ENCODE measurements at places on chromosomes 12 and 14.
A peak's percentile ranks its signal among the peaks of the same experiment; 100 is the strongest.

- DNase-seq, result peak; percentile 92
Measured at GRCh38 chr14:76152333-76152681, 585 bp downstream of the GPATCH2L start.

DNA sequence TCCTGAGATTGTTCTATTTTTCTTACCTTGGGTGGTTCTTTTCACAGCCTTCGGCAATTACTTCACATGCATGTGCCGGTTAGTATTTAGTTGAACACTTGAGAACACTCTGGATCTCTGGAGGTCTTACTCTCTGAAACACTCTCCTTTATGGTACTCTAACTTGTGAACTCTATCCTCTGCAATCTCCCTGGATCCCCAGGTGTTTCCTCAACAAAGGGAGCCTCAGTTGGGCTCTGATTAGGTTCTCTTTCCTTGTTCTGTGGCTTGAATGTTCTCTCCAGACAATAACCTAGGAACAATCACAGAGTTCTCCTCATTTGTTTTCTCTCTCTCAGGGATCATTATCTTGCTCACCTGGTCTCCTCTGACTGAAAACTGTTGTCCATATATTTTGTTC, 40.5 kb upstream of the ABCD2 start:
- DNase-seq, result no peak

- no peak for DNase-seq
Measured at GRCh38 chr12:51225234-51225633, 7.4 kb upstream of the POU6F1 start.

GRCh38 chr14:50242566-50243310, 11.4 kb upstream of the SOS2 start:
- DNase-seq, result no peak

- DNase-seq, result no peak
Measured at GRCh38 chr12:125538401-125539199, 473.4 kb downstream of the AACS start.

DNA sequence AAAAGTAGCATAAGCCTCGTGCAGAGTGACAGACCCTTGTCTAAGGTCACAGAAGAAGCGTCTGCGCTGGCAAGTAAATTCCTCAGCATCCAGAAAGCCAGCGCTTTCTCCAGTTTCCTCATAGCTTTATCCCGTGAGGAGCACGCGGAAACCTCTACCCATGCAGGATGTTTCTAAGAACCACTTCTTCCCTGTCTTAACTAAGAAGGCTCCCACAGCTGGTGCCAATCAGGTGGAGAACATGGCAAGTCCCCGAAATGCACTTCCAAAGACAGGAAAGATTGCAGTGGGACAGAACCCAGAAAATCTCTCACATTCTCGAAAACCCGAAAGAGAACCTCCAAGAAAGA, 968 bp upstream of the ARID4A start:
- peak; percentile 90 for DNase-seq

DNA sequence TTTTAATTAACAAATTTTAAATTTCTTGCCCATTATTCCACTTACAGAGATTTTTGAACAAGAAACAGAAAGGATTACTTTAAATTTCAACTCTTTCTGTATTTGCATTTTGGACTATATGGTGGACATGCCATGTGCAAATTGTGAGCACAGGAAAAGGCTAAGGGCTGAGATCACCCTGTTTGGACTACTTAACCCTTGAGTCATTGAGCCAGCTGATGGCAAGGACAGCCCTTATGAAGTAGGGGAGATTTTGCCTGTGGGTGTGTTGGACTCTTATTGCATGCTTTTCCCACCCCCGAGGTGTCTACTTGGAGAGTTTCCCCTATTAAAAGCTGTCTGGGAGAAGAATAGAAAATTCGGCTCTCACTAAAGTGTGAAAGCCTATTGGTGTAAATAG, 17.2 kb downstream of the DERA start:
- DNase-seq, result peak; percentile 43

GRCh38 chr12:108310489-108310888, 28.6 kb downstream of the CMKLR1 start:
- no peak for DNase-seq

DNA sequence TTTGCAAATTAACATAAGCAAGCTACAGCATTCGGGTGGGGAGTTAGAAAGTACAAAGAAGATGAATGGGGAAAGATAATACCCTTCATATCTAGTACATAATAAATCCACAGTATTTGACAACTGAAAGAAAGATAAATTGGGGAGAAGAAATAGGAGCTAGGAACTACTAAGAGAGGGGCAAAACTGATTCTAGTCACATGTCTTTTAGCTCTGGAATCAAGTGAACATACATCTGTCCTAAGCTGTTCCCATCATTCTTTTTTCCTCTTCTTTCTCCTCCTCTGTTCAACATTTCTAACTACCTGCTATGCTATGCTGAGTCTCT, 15.3 kb upstream of the APOF start:
- no peak for DNase-seq

DNA sequence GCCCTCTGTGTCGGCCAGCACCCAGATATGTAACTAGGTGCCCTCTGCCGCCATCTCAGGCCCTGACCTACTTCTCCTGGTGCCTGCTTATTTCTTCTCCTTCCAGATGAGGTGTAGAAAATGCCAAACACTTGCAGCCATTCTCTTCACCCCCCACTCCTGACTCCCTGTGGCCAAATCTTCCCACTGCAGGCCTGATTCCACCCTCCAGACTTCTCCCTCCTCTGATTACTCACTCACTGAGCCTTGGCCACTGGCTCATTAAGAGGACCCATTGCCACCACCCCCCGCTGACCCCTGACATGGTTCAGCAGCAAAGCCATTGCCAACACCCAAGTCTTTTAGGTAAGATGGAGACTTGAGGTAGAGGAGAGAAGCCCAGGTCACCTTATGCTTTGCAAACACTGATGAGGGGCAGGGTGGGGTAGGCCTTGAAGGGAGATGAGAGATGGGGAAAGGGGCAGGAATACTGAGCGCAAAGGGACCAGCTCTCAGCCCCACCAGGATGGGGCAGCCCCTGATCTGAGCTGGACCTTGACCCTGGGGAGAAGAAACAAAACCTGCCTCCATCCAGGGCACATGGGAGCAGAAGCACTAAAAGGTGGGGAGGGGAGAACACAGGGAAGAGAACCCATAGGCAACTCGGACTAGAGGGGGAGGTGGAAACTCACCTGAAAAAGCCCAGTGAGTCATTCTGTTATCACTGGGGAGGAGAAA, 25.1 kb upstream of the ANO2 start:
- DNase-seq, result no peak

- DNase-seq, result peak; percentile 92
Measured at GRCh38 chr12:124814741-124815613, 48.7 kb downstream of the SCARB1 start.

DNA sequence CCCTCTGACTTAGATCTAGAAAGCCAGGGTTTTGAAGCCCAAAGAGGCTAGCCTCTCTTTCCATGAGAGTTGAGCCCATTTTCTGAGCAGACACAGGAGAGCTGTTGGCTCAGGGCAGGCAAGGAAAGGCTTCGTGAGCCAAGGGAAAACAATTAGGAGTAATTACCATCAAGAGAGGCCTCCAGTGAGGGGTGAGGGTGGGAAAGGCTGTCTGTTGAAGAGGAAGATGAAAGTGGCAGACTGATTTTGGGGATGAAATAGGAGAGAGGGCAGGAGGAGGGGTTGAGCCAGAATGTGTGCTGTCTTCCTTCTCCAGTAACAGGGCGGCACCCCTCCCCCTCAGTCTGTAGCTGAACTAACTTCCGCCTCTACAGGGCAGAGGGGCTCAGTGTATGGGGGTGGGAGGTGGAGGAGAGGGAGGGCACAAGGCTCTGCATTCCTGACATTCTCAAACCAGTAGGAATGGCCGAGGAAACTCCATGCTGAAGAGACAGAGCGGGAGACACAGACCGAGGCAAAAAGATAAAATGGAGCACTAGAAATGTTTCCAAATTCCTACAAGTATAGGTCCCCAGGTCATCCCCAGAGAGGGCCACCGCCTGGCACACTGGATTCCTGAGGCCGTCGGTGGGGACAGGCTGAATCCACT, 33.1 kb upstream of the COL2A1 start:
- DNase-seq, result no peak

DNA sequence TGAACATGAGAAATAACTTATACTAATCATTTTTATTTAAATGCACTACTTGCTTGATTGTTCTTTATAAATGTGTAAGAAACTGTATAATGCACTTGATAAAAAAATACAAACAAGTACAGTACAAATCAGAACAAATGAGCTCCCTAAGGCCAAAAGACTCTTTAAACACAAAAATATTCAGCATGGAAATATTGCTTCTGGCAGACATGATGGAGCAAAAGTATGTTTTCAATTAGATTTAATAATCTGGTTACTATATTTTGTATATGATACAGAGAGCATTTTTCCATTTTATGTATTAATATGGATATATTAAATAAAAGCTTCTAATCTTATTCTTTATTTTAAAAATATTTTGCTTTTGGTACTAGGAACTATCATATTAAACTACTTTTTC, 800.2 kb upstream of the LRFN5 start:
- DNase-seq, result no peak

DNA sequence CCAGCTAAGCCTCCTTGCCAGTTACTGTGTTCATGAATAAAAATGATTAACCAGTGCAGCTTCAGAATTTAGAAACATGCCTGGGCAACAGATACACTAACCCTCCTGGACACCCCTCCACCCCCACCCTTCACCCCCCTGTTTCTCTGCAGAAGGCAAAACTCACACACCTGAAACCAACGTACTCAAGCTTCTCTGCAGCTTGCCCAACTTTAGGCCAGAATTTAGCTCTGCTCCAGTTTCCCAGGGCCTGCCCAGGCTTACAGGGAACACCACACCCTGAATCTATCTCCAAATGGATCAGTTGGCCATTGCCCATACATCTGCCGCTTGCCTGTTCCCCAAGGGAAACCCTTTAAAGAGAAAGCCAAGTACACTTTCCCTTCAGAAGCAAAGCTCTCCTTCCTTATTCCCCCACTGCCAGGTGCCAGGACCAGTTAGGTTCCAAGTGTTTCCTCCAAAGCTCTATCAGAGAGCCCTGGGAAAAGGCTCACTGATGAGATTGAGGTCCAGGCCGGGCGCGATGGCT, 1.8 kb upstream of the SPPL3 start:
- no peak for DNase-seq

DNA sequence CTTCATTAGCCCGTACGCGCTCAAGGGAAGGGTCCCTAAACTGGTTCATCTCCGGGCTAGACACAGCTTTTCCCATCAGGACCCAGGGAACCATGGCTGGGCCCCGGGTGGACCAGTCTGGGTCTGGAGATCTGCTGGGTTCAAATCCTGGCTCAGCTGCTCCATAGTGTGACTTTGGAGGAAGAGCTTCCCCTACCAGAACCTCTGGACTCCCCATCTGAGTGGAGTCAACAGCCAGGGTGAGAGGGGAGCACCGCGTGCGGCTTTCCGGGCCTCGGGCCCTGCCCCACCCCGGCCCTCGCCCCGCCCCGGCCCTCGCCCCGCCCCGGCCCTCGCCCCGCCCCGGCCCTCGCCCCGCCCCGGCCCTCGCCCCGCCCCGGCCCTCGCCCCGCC, 41.2 kb downstream of the BEGAIN start:
- DNase-seq, result peak; percentile 20

GRCh38 chr14:104723651-104724406, at the start of gene ADSS1:
TSS of gene ADSS1 (plus strand) at chr14:104724229. CDS start at chr14:104724271, 42 bp downstream.
- DNase-seq, result peak; percentile 38

GRCh38 chr14:35404449-35405303, at the start of gene NFKBIA:
TSS of gene NFKBIA (minus strand) at chr14:35404749. CDS start at chr14:35404644, 105 bp downstream.
- DNase-seq, result peak; percentile 97

- no peak for DNase-seq
Measured at GRCh38 chr12:39692258-39692853, 72.8 kb upstream of the ABCD2 start.

DNA sequence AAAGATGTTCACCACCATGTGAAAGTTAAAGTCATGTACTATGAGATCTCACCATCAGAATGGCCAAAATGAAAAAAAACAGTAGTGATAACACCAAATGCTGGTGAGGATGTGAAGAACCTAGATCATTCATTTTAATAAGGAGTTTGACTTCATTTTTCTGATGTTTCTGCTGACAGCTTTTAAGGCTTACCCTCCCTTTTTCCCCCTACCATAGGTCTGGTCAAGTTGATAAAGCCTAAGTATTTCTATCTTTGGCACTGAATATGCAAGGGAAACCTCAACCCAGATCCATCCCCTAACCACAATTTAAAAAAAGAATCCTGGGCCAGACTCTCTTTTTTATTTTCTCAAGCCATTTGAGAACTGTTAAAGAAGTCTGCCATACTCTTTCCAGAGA, 689.6 kb upstream of the FOXG1 start:
- no peak for DNase-seq

DNA sequence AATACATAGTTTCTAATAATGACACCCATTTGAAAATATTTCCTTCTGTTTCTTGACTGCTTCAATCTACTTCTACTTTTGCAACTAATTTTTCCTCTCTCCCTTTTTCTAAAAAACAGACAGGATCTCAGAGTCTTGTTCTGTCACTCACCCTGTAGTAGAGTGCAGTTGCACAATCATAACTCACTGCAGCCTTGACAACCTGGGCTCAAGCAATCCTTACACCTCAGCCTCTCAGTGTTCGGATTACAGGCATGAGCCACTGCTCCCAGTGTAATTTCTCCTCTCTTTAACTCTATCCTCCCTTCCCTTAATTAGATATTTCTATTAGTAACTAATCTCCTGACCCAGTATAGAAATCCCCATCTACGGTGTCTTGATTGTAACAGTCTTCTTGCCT, 45.4 kb downstream of the SENP1 start:
- no peak for DNase-seq

DNA sequence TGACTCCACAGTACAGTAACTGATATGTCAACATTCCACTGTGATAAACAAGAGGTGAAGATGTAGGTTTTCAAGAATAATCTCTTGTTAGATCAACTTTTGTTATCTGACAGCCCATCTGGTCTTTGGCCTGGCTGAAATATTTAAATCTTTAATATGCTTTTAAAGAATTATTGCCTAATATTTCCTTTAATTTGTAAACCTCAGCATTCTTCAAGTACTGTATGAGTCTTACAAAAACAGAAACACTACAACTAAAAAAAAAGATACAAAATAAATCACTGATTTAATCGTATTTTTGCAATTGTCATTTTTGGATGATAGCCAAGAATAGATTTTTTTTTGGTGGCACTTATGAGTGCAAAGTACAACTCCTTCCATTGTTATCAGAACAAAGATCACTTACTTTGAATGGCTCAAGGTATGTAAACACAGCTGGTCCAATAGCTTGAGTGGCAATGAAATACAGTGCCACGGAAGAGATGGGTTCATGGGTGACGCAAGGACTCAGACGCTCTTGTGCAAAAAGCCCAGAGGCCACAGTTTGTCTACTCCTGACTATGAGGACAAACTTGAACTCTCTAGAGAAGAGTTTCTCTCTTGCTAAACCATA, 109.5 kb downstream of the PAX9 start:
- no peak for DNase-seq

DNA sequence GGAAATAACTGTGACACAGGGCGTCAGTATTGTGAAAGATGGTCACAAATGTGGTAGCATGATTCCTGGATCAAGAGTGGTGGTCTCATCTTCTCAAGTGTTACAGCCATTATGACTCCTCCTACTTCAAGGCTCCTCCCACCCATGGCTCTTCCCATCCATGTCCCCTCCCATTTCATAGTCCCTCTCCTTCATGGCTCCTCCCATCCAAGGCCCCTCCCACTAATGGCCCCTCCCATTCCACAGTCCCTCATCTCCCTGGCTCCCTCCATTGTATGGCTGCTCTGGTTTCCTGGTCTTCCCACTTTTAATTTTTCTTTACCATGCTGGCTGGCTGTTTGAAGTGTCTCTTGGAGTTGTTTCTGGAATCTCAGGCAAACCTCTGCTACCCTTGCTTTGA, 1375.2 kb upstream of the TMEM132C start:
- DNase-seq, result no peak
